SW 1271 (cell line): ENCODE measurements at places on chromosomes 16 and 17.
A peak's percentile ranks its signal among the peaks of the same experiment; 100 is the strongest.

GRCh38 chr16:2806286-2806685, 8.0 kb downstream of the PRSS41 start:
- DNase-seq: no peak

GRCh38 chr17:54269881-54270280, 447.2 kb downstream of the KIF2B start:
- no peak for DNase-seq

GRCh38 chr17:8614988-8615387, 15.5 kb downstream of the MYH10 start:
- DNase-seq: no peak

DNA sequence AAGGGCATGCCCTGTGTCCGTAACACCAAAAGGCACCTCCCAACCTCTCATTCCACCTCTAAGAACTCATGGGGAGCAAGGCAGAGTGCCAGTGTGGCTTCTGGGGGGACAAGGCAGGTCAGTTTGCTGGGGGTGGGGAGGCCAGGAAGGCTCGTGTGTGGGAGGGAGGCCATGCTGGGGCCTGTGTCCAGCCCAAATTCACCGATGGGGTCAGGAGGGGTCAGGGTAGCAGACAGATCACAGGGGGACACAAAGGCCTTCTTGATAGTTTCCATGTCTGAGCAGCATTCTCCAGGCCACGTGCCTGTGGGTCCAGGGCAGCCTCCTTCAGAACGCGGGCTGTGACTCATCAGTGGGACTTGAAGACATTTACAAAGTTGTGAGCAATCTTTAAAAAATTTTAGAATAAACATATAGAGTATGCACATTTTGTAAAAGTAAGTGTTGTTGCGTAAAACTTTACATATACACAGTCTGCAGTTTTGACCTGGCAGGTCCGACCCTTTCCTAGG, 20.9 kb downstream of the SPACA3 start:
- no peak for DNase-seq

DNA sequence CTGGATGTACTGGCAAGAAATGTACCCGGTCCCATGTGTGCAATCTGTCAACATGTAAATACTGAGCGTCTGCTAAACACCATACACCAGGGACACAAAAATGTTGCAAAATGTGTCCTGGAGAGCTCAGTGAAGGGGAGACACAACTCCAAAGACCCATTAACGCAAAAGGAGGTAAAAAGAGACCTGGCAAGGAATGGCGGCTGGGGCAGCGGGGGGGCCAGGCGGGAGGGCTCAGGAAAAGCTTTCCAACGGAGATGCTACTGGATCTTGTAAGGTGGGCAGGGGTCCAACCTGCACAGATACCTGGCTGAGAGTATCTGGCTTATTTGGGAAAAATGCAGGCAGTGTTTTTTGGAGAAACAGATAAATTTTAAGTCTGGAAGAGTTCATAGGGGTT, 40.7 kb downstream of the ADCY9 start:
- DNase-seq: no peak

- peak; percentile 45 for DNase-seq
Observed at GRCh38 chr17:43367737-43368242, 31.0 kb upstream of the ARL4D start.

GRCh38 chr17:10121971-10122707, 76.3 kb downstream of the GAS7 start:
- DNase-seq: no peak

- no peak for DNase-seq
Observed at GRCh38 chr16:30985401-30986128, 558 bp downstream of the HSD3B7 start.

DNA sequence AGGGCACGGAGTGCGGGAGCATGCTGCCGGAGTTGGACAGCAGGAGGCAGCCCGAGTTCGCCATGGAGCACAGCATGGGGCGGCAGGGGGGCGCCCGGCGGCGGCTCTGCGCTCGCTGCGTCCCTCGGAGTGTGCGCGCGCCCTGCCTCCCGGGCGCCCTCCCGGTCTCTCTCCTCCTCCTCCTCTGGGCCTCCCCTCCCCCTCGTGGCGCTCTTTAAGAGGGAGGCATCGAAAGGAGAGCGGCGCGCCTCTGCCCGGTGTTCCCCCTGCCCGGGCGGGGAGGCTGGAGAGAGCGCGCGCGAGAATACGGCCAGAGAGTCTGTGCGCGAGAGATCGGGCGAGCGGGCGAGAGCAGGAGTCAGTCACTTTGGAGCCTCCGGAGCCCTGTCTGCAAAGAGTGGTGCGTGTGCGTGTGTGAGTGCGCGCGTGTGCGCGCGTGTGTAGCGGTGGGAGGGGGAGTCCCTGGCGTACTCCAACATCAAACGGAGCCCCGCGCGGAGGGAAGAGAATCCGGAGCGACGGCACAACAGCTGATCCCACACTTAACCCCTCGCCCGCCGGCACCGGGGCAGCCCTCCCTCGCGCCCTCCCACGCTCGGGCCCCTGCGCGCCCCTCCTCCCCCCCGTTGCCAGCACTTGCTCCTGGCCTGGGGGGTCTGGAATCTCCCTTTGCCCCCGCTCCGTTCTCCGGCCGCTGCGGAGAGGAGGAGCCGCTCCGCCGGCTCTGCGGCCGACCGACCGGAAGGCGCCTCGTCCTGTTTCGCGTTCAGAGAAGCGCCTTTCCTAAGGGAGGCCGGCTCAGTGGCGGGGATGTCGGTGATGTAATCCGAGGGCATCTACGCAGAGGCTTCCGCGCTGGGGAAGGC, 108.9 kb downstream of the ENGASE start:
- peak; percentile 9 for DNase-seq

DNA sequence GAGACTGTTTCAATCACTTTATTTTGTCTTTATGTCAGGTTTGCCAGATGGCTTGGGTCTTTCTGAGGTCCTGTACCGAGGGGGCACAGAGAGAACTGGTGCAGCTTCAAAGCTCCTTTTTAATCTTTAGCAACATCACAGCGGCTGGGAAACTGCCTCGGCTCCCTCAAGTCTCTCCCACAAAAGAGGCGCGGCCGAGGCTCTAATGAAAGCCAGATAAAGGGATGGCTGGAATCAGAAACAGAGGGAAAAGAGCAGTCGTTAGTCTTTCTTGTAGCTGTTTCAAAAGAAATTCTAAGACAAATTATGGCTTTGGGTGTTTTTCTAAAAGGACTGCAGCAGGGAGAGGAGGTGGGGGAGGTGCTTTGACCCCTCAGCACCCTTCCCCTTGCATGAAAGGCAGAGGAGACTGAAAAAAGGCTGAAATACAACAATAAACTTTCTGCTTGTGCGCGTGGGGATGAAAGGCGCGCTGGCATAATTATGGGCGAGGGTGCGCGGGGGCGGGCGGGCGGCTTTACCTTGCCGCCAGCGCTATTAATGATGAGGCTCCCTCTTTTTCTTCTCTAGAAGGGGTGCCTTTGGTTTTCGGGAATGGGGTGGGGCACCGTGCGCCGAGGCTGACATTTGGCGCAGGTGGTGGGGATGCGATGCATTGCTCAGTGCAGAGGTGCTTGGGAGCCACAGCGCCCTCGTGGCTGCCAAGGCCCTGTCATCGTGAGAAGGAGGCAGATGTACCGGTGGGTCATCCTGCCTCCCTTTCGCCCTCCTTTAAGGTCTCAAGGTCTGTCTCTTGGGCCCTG, 22.3 kb upstream of the BRD7 start:
- DNase-seq: no peak

DNA sequence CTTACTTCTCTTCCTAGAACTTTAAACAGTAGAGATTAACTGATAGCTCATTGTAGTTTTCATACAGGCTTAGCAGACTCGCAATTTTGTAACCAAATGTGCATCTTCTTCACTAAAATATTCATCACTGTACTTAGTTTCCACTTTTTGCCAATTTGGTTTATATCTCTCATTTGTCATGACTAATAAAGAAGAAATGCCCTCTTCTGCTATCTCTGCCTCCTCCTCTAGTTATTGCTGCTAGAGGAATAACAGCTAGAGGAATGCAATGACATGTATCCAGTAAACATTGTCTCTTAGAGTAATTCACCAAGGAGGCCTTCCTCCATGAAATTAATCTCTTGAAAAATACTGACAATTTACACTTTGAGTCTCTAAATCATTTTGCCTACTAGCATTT, 115.5 kb upstream of the COX10 start:
- no peak for DNase-seq

DNA sequence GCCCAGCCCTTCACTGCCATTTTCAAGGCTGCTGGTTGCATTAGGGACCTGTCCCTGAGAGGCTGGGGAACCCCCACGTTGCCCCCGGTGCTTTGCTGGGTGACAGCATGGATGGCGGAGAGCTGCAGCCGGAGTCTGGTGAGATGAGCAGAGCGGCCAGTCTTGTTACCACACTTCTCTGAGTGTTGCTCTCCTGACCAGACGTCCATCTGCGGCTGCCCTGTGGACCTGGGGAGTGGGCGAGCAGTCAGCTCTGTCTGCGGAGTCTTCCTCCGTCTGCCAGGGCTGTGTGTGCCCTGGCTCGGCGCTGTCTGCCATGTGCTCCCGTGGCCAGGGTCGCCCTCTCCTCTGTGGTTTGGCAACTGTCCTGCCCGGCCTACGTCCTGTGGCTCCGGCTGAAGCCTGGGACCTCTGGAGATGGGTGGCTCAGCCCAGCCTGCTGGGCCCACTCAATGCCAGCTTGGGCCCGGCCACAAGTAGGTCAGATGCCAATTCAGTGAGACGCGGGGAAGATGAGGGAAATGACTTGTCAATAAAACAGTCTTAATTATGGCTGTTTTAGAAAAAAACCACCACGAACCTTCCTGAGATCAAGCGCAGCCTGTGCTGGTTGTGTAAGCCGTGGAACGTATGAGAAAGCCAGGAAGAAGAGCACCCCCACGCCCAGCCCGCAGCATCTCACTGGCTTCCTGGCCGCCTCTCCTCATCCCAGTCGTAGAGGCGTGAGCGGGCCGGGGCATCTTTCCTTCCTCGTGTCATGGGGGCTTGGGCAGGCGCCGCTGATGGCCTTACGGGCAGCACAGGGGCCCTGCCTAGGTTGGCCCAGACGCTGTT, 7.9 kb downstream of the KCTD5 start:
- DNase-seq: no peak

DNA sequence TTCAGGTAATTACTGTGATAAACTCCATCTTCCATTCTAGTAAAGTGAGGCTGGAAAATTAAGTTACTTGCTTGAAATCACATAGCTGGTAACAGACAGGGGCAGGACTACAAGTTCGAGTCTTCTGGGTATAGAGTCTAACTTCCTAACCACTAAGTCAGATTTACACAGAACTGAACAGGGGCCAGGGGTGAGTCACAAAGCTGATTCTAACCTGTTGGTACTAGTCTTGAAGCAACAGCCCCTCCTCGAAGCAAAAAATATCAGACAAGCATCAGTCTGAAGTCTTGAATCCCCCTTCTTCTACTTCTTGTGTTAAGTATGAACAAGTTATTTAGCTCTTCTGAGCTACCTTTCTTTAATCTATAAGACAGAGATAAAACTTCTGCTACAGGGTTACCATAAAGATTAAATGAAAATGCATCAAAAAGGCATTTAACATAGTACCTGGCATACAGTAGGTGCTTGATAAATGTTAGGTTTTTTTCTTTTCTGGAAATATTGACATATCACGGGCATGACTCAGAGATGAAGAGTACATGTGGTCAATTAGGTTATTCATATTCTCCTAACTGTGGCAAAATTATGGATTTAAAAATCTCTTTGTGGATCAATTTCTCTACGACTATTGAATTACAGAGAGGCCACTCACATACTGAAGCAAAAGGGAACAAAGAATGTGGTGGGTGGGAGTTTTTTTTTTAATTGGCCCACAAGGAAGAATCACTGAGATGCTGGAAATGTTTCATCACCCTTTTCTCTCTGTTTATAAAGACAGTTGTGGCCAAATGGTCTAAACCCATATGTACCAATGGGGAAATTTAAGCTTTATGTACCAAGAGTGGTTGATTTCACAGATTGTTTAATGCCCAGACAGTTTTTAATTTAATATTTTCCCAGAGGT, 266.9 kb upstream of the DYNLRB2 start:
- DNase-seq: no peak

DNA sequence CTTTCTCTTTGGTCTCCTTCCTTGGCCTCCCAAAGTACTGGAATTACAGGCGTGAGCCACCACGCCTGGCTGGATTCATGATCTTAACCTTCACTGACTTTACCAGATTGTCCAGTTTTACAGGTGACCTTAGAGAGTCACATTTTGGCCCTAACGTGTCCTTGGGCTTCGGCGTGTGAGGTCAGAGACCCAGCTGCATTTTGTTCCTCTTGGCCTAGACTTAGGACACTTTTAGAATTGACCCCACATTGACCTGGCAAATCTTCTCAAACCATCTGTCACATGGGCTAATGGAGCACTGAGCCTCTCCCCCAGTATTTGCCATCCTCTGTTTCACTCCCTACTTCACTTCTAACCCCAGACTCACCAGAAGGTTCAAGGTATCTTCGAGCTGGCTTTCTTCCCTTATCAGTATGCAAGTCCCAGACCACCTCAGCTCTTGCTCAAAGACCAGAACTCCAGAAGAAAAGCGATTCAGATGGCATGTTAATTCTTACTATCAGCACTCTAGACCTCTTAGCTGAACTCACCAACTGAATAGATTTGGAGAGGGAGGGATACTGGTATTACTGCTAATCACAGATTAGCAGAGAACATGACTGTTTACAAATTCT, 1.7 kb upstream of the CYTH1 start:
- DNase-seq: no peak

GRCh38 chr16:47317465-47318240, 143.2 kb downstream of the ITFG1 start:
- DNase-seq: no peak

DNA sequence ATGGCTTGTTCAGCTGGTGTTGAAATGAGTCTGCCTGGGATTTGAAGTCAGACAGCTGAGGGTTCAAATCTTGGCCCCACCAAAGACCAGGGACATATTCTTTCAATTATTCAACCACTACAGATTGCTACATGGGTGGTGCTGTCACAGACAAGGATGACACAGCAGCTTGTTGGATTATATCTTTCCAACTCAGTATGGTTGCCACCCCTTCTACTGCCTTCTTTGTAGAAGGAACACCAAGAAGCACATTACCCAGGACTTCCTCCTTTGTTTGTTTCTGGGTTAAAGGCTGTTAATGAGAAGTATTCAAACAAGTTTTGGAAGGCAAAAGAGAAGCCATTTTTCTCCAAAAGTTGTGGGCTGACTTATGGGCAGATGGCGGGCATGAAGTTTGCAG, 78.6 kb downstream of the COPRS start:
- DNase-seq: no peak

DNA sequence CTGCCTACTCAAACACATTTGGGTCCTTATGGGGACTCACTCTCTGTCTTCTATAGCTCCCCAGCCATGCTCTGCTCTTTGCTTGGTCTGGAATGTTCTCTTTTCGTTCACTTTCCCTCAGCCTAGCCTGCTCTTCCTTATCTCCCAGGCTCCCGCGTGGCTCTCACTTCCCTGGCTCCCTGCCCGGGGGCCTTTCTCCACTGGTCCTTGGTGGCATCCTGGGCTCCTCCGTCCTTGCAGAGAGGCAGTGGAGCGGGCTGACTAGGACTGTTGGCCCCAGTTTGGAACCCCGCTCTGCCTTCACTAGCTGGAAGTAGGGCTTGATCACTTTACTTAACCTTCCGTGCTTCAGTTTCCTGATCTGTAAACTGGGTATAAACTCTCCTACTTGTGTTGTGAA, 31.2 kb downstream of the SHISA6 start:
- no peak for DNase-seq
